ENCODE measurements at places on chromosomes 11 and 22. TPM values are rescaled to one million over a fixed set of nuclear protein-coding genes. Genes with fewer than 3 reads are reported as not detected.

The PLA2G3 gene
- total RNA-seq, result 34.5 TPM

DNA sequence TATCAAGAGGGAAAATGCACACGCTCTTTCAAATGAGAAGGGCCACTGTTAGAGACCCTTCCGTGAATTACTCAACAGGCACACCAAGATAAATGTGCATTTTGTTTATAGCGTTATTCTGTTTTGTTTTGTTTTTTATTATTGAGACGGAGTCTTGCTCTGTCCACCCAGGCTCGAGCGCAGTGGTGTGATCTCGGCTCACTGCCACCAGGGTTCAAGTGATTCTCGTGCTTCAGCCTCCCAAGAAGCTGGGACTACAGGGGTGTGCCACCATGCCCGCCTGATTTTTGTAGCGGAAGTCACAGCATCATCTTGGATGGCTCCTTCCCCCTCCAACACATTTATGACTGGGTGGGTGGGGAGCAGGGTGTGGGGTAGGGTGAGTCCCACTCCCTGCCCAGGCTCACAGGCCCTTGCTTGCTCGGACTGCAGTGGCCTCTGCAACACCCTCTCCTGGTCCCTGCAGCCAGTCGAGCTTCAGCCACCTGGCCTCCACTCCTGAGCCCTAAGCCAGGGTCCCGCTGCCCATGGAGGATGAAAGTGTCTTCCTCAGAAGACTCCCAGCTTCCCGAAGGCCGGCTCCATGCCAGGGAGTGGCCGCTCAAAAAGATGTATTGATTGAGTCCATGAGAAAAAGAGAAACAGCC, 68.0 kb downstream of the RTL6 start:
- no peak for DNase-seq

DNA sequence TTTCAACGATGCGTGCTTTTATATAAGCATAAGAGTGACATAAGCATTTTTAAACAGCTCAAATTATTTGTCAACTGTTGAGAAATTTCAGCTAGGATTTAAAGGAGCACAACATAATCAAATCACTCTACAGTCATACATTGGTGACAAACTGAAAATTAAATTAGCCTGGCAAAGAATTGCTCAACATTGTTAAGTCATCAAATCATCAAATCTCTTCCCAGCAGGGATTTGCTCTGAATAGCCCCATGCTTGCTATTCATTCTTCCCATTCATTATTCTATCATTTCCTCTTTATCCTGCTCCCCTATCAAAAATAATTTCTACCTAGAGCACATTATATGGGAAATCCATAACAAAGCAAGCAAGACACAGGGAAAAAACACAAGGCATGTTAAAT, 198.7 kb upstream of the LUZP2 start:
- DNase-seq, result no peak

The NXPE2 gene
- 0.12 TPM for total RNA-seq

DNA sequence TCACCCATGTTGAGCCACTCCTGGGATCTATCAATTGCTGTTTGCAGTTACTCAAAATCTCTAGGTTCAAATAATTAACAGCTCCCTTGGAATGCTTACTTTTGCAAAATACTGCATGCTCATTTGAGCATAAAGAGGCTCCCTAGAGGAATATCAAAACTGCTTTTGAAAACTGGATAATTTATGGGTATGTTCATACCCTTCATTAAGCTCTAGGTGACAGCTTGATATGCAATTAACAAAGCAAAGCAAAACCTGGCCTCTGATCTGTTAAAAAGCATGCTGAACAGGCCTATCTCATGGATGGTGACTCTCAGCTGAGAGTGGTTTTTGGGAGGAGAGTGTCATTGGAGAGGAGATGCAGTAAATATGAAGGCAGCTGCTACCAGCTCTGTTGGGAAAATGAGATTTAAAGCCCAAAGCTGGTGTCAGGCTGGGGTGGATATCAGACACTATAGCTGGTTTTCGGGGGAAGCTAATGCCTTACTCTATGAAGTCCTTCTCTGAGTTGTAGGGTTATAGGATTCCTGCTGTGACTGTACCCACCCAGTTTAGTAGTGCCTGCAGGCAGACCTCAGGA, 110.9 kb downstream of the RASSF10 start:
- no peak for DNase-seq

DNA sequence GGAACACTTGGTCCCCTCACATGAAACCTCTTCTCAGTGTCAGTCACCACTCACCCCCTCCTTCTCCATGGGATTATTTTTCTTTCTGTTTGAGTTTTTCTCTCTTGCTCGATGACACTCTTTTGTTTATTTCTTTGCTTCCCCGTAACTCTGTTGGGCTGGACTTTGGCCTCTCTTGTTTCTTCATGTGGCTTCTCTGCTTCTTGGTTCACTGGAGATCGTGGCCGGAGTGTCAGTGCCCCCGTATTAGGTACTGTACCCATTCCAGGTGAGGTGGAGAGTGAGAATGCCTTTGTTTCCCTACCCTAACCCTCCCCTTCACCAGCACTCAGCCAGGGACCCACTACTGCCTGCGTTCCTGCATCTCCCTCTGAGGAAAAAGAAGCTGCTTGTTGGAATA, 32.5 kb downstream of the CYB5R2 start:
- DNase-seq, result no peak

The IGLL1 gene
- total RNA-seq, result not detected

DNA sequence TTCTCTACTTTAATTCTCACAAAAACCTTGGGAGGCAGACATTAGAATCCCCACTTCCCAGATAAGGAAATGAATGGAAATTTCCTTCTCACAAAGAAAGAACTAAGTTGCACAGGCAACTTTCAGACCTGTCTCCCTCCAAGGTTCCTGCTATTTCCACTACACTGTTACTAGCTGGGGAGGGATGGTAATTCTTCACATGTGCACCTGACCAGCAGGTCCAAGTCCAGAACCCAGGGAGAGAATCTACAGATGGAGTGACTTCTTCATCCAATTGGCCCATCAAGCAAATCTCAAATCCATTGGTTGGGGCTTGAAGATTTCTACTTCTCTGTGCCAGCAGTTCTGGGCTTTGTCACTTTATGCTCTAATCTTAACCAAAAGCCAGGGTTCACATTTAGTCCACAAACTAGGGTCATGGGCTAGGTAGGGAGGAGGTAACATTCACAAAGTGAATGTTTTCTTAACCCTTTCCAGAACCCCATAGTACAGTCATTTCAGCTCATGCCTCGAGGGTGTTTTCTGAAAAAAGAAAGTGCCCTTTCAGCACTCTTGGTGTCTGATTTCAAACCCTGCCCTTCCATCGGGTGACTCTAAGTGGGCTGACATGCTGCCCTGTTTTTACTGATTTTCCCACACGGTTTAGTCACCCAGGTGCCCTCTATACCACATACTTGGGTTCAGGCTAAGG, 2.7 kb downstream of the POU2AF1 start:
- no peak for DNase-seq

The OAF gene
- 1.2 TPM for total RNA-seq

- DNase-seq, result no peak
These were observed 2.0 kb upstream of the PACSIN3 start for GRCh38 chr11:47188259-47188658.

- peak; percentile 88 for DNase-seq
These were observed 44.9 kb upstream of the ETS1 start for GRCh38 chr11:128632141-128632791.

The HEPHL1 gene
- 0.07 TPM for total RNA-seq

The MYO18B gene
- 0.45 TPM for total RNA-seq
